Cortex of kidney (tissue), 1 donor: ENCODE measurements at places on chromosomes 2 and 18.

GRCh38 chr18:512957-513356 lies 12.5 kb upstream of the COLEC12 start:
- DNase-seq = no peak

GRCh38 chr18:64409511-64409910 lies 260.6 kb upstream of the LINC00305 start:
- no peak for DNase-seq

DNA sequence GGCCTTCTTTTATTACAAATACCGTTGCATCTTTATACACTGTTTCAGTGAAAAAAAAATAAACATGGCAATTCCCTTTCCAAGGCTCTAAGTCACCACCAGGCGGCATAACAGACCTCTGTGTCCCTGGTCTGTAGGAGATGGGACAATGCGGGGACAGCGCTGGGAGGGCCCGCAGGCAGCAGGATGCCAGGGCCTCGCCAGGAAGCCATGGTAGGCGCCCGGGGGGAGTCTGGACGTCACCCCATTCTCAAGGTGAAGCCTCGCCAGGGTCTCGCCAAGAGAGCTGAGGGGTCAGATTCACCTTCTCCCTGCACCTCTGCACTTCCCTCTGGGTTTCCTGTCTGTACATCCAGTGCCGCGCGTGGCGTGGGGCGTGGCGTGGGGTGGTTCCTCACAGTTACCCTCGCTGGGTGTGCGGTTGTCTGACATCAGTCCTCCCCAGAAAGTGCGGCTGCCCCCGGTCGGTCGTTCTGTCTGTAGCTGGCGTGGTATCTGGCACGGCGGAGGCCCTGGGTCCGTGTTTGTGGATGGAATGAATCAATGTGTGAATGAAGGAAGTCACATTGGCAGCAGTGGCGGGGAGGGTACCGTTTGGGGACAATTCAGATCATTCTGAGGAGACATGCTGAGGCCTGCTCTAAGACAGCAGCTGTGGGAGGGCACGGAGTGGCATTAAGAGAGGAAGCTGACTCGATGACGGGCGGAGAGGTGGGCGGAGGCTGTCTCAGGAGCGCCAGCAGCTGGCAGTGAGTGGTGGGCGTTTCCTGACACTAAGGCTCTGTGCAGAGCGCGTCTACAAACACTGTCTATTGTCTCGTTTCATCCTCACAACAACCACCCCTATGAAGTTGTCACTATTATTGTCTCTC lies 46.0 kb downstream of the LRRFIP1 start:
- no peak for DNase-seq

DNA sequence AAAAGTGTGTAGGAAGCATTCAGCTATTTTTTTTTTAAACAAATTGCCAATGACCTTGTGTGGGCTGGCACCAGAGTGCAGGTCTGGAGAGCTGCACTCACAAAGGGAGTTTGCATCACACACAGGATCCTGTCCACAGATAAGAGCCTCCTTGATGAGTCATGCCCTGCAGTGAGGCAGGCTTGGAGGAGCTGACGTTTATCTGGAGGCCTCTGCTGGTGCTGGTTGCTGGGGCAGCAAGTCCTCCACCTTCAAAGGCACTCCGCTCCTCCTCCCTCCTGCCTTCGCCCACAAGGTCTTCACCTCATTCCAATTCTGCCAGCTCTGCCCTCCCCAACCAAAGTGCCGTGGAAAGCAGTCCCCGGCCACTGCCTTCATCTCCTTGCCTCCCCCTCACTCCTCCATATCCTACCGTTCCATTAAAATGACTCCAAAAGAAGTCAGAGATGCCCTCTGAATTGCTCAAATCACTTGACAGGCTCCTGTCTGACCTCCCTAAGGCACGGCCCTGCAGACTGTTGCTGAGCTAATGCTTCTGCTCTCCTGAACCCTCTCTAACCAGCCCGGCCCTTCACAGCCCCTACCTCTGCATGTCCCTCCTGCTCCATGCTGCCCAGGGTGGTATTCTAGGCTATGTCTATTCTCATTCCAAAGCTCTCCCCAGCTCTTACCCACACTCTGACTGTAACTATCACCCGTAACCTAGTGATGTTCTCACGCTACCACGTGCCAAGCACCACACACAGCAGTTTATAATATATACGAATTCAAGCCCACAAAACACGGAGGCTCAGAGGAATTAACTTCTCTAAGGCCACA lies 30.9 kb downstream of the LONRF2 start:
- DNase-seq = no peak

DNA sequence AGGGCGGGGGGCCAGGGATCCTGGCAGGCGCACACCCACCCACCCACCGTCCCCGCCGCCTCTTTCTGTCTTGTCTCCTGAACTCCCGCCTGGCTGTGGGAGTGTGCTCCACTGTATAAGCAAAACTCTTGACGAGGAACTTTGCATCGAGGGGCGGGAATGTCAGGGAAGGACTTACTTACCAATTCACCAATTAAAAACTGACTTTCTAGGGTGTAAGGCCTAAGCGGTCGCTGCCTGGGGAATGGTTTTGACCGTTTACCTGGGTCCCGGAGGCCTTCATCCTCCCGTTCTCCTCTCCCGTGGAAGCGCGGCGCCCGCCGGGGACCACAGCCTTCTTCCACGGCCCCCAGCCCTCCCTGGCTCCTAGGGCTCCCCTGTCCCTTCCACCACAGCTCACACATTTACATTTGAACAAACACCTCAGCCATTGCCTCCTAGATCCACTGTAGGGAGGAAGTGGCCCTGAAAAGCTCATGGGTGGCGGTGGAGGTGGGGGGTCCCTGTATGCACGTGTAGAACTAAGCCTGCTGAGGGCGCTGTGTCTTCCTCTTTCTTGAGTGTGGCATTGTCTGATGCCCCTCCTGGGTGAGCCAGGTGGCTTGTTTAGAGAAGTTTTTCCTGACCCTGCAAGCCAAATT lies 8.9 kb downstream of the ASIC4 start:
- no peak for DNase-seq
